ENCODE measurements at places on chromosomes 7 and 10.

- DNase-seq, result no peak
These were observed 91.7 kb downstream of the CUBN start for GRCh38 chr10:17037910-17038309.

- DNase-seq, result no peak
These were observed 178.1 kb downstream of the PTEN start for GRCh38 chr10:88041243-88042159.

- no peak for DNase-seq
These were observed 474 bp upstream of the NSMCE4A start for GRCh38 chr10:121975295-121976086.

GRCh38 chr10:127303105-127303504, 106.7 kb upstream of the INSYN2A start:
- no peak for DNase-seq

- DNase-seq, result no peak
These were observed 18.1 kb downstream of the NOC3L start for GRCh38 chr10:94344522-94345122.

DNA sequence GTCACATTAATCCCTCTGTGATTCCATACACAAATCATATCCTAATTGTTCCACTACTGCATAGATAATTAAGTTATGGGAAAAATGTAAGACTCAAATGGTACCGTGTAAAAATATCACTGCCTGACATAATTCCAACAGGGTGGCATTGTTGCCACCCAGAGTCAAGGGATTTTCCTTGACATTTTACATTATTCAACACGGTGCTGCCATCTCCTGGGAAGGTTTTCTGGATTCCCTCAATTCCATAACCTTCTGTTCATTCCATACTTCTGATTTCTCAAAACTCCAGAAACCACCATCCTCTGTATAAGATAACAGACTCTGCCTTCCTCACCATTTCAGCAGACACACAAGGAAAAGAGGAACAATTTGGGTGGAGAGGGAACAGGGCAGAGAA, 495.9 kb downstream of the XPNPEP1 start:
- no peak for DNase-seq

GRCh38 chr10:103614306-103615158, 121.0 kb downstream of the NEURL1 start:
- no peak for DNase-seq

DNA sequence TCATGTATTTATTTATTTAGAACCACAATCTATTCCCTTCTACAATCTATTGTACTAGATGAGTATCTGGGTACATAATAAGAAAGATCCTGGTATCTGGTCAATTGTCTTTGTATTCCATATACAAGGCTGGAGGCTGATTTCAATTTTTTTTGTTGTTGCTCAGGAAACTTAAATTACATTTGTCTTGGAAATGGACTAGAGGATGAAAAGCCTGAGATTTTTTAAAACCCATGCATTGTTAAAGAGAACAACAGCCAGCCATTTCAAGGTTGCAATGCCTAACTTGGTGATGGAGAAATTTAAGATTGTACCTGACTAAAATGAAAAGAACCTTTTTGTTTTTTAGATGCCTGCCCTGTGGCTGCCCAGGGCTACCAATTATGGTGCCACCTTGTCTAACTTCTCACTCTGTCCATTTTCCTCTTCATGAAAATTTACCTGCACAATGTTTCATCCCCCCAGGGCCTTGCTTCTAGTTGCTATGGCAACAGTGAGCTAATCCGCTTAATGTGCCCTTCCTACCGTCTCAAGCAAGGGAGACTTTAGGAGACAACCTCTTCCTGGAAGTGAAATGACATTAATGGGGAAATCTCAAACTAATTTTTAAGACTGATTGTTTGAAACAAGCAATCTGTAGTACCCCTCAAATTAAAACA, 203.7 kb upstream of the PHYHIPL start:
- peak; percentile 7 for DNase-seq

DNA sequence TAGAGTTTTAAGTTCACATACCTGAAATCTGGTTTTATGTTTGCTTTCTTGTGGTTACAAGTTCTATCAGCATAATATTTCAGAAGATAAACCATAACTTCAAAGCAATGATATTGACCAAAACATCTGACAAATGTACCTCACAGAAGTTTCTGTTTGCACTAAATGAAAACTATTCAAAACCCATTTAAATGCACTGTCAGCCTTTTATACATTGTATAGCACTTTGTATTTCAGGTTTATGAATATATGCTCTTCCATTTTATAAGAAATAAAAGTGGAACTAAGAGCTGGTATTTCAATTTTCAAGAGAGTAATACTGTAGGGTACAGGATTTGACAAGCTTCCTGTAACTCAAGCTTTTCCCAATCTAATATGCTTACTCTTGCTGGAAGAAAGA, 388.6 kb upstream of the MBL2 start:
- no peak for DNase-seq

DNA sequence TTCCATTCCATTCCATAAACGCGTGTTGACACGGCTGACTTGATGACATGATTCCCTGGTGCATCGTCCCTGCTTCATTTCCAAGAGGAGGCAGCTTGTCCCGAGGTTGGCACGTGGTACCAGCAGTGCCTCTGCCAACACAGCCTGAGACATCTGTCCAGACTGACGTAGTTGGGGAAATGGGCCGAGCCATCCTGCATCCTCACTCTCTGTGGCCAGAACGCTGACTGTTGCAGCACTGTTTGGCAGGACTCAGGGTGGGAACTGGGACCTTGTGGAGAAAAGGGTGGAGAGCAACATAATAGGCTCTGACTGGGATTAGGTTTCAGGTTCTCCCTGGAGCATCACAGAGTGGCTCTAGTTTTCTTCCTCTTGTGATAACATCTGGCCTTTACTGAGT, 118.6 kb upstream of the BTBD16 start:
- DNase-seq, result no peak

- DNase-seq, result no peak
These were observed 56.8 kb downstream of the PAXIP1 start for GRCh38 chr7:154946166-154946565.

DNA sequence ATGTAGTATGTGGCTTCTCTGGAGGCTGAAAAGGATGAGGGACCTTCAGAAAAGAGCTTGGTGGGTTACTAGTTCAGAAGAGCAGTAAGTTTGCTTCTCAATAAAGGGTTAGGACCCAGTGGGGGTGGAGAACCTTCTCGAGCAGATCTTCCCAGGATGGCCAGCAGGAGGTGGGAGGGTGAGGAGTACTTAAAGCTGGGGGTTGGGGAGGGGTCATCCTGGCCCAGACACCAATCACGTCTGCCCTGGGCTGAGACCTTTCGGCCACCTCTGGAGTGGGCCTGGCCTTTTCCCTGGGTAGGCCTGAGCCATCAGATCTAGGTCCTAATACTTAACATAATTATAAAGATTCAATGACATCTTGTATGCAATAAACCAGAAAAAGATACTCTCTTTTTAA, 149.0 kb upstream of the TCF7L2 start:
- no peak for DNase-seq

DNA sequence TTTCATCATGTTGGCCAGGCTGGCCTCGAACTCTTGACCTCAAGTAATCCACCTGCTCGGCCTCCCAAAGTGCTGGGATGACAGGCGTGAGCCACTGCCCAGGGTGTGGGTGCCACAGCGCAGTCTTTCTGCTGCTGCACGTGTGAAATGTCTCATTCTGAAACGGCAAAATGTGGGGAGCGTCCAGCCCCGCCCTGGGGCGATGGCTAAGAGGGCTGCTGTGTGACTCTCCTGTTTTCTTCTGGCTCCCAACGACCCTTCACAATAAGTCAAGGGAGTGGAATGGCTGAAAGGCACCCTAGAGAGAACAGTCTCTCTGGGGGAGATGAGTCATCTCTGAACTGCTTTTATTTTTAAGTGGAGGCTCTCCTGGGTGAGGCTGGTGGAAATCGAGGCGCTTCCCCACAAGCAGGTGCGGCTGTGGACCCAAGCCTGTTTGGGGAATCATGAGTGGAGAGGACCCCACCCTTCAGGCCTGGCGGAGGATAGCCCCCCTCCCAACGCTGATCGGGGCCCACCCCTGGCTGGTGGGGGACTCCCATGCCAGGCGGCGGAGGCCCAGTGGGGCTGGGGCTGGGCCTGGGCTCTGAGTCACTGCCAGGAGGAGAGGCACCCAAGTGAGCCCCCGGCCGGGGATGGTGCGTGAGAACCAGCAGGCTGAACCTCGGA, 18.0 kb downstream of the ADAP1 start:
- DNase-seq, result no peak

- DNase-seq, result no peak
These were observed 1.8 kb upstream of the SRGN start for GRCh38 chr10:69086001-69086509.

GRCh38 chr7:109126404-109127050, 556.9 kb downstream of the DNAJB9 start:
- no peak for DNase-seq

DNA sequence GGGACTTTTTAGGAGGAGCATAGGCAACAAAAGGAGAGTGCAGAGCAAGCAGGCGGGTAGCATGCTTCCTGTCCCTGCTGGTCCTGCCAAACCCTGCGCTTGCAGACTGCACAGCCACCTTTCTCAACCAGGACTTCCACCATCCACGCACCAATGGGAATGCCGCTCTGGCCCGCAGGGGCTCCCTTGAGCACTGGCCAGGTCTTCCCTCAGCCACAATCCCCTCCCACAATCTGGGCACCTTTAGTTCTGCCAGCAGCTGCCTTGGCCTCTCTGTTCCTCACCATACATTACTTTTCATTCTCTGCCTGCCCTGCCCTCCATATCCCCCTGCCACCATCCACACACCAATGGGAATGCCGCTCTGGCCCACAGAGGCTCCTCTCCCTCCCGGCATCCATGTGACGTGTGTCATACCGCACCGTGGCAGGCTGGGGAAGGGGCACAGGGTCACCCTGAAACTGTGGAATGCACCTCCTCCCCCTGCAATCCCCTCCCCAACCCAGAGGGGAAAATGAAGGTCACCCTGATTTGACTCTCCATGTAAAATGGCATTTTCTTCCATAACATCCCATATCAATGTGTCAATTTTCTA, 97.3 kb upstream of the MACROH2A2 start:
- no peak for DNase-seq

DNA sequence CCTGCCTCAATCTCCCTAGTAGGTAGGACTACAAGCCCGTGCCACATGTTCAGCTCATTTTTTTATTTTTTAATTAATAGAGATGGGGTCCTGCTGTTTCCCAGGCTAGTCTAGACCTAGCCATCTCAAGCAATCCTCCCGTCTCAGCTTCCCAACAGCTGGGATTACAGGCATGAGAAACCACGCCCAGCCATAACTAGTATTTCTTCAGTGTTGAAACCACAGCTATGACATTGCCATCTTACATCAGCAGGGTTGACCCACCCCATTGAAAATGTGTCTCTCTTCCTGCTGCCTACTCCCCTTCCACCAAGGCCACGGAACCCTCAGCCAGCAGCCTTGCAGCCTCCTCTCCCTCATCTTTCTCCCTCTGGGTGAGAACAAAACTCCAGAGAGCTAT, 62.1 kb upstream of the ZNF746 start:
- DNase-seq, result no peak

DNA sequence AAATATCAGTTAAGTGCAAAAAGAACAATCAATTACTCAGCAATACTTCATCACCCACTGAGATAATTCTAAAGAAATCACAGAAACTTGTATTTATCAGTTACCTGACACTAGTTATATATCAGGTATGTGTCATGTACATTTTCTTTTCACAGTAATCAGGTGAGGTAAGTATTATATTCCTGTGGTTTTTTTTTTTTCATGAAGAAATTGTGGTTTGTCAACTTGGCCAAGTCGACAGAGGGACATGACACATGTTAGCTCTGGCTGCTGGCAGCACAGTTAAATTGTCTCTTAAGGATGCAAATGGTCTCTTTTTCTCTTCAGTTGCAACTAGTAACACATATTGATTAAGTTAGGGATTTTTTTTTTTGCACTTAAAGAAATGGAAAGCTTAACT, 13.7 kb upstream of the GPR141 start:
- DNase-seq, result no peak

DNA sequence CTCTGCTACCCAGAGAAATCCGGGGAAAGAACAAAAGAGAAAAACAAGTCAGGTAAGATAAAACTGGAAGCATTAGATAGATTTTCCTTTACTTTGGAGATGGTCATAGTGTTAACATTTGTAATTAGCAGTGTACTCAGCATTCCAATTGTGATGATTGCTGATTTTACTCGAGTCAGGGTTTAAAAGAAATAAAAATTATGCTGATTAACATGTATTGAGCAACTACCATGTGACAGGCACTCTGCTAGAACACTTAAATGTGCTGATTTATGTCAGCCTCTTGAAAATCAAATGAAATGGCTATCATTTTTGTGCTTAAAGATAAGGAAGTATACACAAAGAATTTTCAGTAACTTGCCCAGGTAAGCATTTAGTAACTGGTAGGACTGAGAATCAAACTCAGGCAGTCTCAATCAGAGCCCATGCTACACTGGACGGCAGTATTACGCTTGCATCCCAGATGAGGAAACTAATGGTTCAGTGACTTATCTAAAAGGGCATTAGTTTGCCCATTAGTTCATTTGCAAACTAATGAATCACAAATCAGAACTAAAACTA, 735.1 kb upstream of the SORCS1 start:
- no peak for DNase-seq

- DNase-seq, result no peak
These were observed 10.9 kb downstream of the TMEM72 start for GRCh38 chr10:44922021-44922420.

DNA sequence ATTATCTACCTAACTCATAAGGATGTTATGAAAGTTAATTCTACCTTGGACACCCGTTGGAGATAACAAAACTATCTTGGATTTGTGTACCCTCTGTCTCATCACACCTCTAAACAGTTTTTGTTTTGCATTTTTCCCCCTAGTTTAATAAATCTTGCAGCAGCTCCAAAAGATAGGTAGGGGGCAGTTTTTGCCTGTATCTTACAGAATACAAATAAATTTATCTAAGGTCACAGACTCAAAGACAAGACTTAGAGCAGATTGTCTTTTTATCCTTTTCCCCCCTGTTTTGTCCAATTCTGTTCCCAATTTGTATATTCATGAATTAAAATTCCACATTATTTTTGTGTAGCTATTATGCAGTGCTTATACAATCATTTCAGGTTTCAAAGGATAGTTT, 5.0 kb upstream of the SORCS1 start:
- no peak for DNase-seq

DNA sequence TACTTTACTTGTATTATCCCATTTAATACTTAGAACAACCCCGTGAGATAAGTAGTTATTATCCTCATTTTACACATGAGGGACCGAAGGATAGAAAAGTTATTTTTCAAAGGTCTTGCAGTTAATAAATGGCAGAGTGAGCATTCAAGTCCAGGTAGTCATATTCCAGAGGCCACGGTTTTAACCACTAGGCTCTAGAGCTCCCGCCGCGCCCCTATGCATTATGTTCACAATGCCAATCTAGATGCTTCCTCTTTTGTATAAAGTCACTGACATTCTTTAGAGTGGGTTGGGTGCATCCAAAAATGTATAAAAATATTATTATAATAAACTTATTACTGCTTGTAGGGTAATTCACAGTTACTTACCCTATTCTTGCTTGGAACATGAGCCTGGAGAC, 11.4 kb upstream of the CFAP69 start:
- DNase-seq, result no peak
